ENCODE measurements at places on chromosomes 16 and 17.
A peak's percentile ranks its signal among the peaks of the same experiment; 100 is the strongest.

DNA sequence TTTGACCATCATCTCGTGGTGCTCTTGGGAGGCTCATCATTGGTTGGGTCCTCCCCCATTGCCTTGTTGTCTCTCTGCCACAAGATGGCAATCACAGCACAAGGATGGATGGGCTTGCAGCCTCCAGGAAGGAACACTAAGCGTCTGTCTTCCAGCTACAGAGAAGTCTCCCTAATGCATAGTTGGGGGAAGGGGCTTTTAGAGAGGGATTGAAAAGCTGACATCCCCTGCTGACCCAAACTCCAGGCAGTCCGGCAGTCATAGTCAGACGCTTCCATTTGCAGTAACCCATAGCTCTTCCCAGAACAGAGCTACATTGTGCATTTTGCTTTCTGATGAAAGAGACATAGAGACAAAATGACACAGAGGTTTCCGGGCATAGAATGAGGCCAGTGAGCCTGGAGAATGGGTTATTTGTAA is 111.4 kb downstream of the UTP18 start:
- peak; percentile 36 for DNase-seq

DNA sequence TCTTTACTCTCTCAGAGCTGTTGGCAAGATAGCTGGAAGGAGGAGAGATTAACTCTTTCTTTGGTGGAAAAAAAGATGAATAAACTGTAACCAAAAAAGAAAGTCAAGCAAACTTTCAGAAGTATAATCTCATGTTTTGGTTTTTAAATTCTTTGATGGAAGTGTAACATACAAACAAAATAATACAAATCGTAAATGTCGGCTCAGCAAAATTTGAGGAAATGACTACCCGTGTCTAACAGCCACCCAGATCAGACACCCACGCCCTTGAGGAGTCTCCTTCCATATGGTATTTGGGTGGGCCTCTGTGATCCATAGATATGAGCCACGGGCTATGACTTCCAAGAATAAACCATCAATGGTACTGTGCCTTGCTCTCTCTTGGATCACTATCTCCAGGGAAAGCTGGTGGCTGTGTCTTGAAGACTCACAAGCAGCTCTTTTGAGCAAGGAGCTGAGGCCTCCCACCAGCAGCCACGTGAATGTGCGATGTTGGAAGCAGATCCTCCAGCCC is 9.6 kb upstream of the CD300C start:
- DNase-seq: no peak

GRCh38 chr16:89256651-89257254 is 39.2 kb downstream of the ZNF778 start:
- peak; percentile 81 for DNase-seq

- peak; percentile 70 for DNase-seq
These were observed 548 bp downstream of the HAGH start for GRCh38 chr16:1825864-1826690.

- DNase-seq: peak; percentile 44
These were observed 32.1 kb downstream of the NDE1 start for GRCh38 chr16:15682105-15682570.

DNA sequence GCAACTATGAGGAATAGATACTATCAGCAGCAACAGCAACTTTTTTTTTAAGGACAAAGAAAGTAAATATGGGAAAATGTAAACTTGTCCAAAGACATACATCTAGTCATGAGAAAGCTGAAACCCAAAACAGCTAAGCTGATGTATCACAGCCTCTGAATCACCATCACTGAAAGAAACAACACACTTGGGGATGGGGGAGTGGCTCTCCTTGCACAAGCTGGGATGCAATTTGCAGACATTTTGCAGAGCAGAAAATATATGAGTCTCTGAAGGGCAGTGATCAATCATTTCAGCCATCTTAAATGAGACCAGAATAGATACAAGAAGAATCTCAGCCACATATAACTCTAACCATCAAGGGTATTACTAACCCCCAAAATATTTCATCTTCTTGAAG is 79.1 kb downstream of the GRIN2A start:
- DNase-seq: no peak

- DNase-seq: no peak
These were observed 52.5 kb downstream of the TMEM114 start for GRCh38 chr16:8537691-8538342.

- DNase-seq: no peak
These were observed 36.4 kb downstream of the VMP1 start for GRCh38 chr17:59743842-59744241.

DNA sequence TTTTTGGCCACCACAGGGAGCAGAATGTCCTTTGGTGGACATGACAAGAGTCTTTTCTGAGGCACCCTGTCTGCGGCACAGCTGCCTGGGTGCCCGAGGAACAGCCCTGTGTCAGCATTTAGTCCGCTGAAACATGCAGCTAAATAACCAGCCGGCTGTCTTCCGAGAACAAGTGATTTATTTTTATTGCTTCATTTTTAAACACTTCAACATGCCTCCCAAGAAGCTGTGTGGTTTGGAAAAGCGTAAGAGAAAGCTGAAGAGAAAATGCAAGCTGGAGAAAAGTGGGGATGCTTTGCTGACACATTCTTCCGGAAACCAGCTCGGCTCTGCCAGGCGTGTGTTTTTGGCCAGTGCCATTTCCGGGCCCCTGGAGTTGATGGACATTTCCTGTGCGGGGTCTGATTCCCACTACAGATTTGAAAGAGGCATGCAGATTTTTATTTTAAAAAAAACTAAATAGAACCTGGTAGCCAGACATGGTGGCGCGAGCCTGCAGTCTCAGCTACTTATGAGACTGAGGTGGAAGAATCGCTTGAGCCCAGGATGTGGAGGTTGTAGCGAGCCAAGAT is 94.7 kb downstream of the SEC14L1 start:
- peak; percentile 50 for DNase-seq

DNA sequence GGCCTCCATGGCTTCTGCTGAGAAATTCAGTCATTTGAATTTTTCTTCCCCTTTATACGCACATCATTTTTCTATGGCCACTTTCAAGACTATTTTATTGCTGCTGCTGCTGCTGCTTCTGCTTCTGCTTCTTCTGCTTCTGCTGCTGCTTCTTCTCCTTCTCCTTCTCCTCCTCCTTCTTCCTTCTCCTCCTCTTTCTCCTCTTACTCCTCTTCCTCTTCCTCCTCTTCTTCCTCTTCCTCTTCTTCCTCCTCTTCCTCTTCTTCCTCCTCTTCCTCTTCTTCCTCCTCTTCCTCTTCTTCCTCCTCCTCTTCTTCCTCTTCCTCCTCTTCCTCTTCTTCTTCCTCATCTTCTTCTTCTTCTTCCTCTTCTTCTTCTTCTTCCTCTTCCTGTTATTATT is 22.4 kb downstream of the CPD start:
- DNase-seq: no peak

- no peak for DNase-seq
These were observed 80.1 kb upstream of the GNG13 start for GRCh38 chr16:880471-881171.

GRCh38 chr17:81003711-81004475 is 12.3 kb downstream of the CHMP6 start:
- no peak for DNase-seq

DNA sequence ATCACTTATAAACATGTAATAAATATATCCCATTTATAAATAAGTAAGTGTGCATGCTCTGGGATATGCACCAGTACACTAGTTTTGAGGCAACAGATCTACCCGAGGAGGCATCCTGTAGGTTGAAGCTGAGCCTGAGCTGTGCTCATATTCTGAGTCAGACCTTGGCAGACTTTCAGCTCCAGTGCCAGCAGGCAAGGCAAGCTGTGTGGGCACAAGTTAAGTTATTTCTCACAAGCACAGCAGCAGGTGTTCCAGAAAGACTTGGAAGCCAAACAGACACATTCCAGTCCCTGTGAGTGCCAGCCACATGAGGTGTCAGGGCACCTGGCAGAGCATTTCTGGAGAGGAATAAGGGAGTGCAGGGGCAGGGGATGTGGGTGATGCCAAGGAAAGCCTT is 1.3 kb upstream of the CLEC19A start:
- no peak for DNase-seq

- no peak for DNase-seq
These were observed 3.5 kb downstream of the TMEM132E start for GRCh38 chr17:34582901-34583245.

GRCh38 chr16:55418586-55418985 is 60.4 kb upstream of the MMP2 start:
- DNase-seq: no peak

DNA sequence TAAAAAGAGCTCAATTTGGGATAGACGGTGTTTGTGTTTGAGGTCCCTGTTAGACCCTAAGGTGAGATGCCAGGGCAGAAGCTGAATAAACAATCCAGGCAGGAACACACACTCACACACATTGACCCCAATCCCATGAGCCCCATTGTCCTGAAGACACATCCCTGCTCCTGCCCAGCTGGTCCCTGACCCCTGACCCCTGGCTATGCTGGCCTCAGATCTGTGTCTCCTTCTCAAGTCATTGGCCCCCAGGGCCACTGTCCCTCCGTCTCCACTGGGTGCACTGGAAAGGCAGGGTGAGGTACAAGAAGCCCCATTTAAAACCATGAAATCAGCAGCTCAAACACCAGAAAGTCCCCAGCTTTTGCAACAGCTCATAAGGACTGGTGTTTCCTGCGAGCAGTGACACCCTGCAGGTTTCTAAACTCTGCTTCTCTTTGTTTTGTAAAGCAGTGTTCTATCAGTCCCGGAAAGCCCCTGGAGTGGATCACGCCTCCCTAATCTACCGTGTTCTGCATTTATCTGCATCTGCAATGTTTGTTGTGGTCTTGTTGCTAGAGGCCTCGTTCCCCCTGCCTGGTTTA is 18.0 kb upstream of the ASGR2 start:
- DNase-seq: peak; percentile 37

GRCh38 chr17:73616120-73616872 is 27.9 kb downstream of the SDK2 start:
- no peak for DNase-seq

DNA sequence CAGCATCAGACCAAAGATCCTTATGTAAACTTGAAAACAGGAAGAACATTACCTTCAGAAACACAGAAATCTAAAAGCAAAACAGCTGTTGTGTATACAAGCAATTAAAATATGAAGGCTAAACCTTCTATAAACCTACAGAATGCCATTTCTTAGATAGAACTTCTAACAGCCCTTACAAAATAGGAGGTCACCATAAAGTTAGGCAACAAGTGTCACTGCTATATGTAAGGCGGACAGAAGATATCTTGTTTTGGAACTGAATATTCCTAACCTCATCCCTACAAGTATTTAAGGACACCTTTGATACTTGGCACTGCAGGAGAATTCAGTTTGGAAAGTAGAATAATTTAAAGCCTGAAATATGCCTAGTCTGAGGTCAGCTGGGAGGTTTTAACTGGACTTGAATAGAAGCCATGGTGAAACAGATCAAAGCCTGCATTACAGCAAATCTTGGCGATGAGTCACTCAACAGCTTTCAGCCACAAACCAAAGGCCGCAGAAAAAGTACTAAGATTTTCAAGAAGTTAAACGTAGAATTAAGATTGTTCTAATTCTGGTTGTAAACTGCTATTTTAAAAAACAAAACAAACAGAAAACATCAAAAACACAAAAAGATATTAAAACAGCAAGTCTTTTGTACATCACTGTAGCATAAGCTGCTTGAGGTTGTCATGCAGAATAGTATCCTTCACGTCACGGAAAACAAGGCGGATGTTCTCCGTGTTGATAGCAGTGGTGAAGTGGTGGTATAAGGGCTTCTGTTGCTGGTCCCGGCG is 42.7 kb downstream of the GNA13 start:
- DNase-seq: peak; percentile 36

- no peak for DNase-seq
These were observed 17.2 kb downstream of the USP7 start for GRCh38 chr16:8946544-8946943.

GRCh38 chr16:79451196-79451816 is 149.2 kb downstream of the MAF start:
- no peak for DNase-seq

GRCh38 chr17:32863559-32863958 is 13.4 kb downstream of the MYO1D start:
- DNase-seq: no peak

DNA sequence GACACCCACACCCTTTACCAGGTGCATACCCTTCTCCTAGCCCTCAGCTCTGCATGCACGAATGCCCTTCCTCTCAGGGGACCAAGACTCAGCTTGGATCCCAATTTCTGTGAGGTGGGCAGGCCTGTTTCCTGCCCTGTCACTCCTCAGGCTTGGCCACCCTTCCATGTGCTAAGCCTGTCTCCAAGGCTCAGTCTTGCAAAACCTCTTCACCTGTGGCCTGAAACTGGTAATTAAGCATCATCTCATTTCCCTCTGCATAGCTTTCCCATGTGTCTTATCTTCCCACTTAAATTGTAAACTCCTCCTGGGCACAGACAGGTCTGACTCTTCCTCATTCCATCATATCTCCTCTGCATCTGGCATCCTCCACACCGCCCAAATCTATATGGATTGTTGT is 31.0 kb upstream of the SMPD3 start:
- no peak for DNase-seq

DNA sequence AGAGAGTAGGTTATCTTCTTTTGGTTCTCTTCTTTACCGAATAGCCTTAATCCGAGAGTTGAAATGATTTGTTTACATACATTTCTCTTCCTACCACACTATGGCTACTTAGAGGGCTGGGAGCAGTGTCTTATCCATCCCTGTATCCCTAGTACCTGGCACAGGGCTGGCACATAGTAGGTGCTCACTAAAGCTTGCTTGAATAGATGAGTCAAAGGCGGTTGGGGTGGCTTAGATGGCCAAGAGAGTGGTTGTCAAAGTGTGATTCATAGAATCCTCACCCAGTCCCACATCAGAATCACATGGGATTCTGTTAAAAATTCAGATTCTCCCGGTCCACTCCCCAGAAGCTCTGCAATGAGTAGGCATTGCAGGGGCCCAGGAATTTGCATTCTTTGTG is 11.1 kb downstream of the CHAD start:
- no peak for DNase-seq

DNA sequence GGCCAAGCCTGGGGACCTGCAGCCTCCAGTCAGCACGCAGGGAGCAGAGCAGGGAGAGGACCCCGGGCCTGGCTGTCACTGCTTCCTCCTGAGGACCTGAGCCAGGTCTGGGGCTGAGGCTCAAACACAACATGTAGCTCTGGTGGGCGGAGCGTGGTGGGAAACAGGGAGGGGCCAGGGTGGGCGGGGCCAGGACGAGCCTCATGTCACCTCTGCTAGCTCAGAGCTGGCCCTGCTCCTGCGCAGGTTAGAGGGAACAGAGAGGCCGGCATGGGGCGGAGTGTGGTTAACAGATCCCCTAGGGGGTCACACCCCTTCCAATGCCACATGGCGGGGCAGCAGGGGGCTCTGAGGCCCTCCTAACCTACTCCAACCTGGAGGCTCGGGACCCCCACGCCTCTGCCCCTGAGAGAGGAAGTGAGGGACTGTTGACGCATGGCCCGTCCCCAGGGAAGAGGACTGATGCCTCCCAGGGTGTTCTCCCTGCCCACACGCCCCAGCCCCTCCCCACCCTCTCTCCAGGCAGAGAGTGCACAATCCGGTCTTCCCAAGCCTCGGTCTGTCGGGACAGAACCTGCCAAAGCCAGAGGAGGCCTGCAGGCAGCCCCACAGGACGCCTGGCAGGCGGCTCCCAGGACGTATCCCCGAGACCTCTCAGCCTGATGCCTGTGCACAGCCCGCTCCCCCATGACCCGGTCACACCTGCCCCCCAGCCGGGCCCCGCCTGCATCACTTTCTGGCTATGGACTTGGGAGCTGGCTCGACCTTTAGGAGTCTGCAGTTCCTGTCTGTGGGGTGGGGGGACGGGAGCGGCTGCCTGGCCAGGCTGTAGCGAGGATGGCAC is 15.2 kb downstream of the PIEZO1 start:
- peak; percentile 42 for DNase-seq

GRCh38 chr17:79910985-79911361 is 71.7 kb upstream of the CBX4 start:
- DNase-seq: no peak

- DNase-seq: no peak
These were observed 19.5 kb downstream of the PCTP start for GRCh38 chr17:55770196-55770870.

Measured in activated naive CD8-positive, alpha-beta T cell treated with anti-CD3 and anti-CD28 coated beads, Interleukin-2, amount 50 U/mL, for 24 hours (primary cell).